Stimulated activated CD8-positive, alpha-beta memory T cell treated with anti-CD3 and anti-CD28 coated beads, Interleukin-15, amount 100 ng/mL, for 4 hours (primary cell): ENCODE measurements at places on chromosomes 5 and 9.

- no peak for DNase-seq
These were observed 4.8 kb upstream of the PAM start for GRCh38 chr5:102750151-102750834.

GRCh38 chr5:178832618-178833201, 27.0 kb upstream of the ZNF354B start:
- DNase-seq: no peak

- DNase-seq: peak; percentile 54
These were observed 167.9 kb downstream of the AUH start for GRCh38 chr9:91193658-91194391.

GRCh38 chr5:36881304-36881703, 4.7 kb downstream of the NIPBL start:
- no peak for DNase-seq

DNA sequence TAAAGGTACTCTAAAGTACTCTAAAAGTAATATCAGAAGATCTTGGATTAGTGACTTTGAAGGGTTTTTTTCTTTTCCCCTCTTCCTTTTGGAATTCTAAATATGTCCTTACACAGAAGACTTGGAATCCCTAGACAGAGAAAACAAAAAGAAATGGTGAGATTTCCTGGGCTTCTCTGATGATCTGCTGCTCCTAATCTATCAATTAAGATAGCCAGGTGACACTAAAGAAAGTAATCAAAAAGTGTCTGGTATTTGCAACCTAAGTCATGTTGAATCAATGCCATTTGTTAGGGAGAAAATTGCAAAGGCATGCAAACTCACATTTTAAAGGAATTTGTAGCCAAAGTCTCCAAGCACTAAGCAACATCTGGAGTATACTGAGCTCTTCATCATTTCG, 29.5 kb upstream of the MYO10 start:
- no peak for DNase-seq

GRCh38 chr5:171857489-171857876, 71.9 kb downstream of the SMIM23 start:
- no peak for DNase-seq

- no peak for DNase-seq
These were observed 47.6 kb downstream of the ANGPTL2 start for GRCh38 chr9:127074561-127075548.

GRCh38 chr5:180696116-180696515, 43.7 kb downstream of the OR2Y1 start:
- no peak for DNase-seq

- DNase-seq: no peak
These were observed 229.9 kb downstream of the SGCD start for GRCh38 chr5:156556666-156557406.

- DNase-seq: no peak
These were observed 13.6 kb downstream of the LHX3 start for GRCh38 chr9:136191099-136191959.

GRCh38 chr5:24080046-24080445, 564.7 kb downstream of the CDH10 start:
- no peak for DNase-seq

DNA sequence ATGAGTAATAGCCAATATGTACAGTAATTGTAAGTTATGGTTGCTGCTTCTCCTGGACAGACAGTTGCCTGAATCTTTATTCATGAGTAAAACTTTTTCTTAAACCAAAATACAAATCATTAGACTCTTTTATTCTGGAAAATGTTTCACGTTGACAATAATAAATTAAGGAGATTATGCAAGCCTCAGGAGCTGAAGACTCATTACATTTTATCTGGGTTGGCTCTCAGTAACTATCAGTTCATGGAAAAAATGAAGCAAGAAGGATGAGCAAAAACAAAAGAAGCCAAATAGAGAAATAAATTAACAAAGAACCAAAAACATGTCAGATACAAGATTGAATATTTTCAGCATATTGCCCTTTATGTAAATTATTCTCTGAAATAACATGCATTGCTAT, 88.9 kb upstream of the PRR16 start:
- no peak for DNase-seq

DNA sequence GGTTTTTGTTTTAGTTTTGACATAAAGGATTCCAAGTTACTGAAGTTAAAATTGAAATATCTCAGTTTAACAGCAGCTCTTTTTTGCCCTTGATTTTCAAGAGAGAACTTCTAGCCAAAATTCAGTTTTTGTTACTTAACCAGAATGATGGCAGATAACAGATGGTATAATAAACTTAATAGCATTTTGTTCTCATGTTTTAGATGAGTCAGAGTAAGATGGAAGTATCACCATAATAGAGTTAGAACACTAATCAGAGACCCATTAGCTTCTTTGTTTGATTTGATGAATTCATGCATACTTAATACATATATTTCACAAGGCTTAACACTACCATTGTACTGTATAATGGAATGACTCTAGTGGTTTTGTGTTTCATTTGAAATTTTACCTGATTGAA, 11.9 kb downstream of the ZCCHC9 start:
- DNase-seq: no peak

DNA sequence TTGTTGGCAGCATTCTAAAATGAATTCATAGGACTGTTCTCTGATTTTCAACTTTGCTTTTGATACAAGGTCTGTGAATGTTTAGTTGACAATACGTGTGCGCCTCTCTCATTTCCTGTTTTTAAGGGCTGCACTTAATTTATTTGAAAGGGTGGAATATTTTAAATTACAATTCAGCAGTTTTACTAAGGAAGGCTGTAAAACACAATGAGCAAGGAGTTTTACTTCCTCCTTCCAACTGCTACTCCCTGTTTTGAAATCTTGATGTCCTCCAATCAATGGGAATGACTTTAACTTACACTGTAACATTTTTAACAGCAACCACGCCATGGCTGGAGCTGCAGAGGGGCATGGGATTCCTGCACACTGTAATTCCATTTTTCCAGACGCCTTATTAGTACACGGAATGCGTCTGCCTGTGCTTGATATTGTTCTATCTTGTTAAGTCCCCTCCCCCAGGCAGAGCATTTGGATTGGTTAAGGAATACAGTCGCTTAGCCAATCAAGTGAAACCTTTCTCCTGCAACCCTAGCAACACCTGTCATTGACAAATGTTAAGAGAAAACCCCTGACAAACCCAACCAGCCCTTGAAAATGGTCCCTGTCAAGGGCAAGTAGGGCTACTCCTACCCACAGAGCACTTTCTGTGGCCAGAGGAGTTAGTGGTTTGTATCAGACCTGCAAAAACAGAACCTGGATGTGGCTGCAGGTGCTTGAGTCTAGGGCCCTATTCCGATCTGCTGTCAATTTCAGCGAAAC, 12.5 kb upstream of the ZSWIM6 start:
- no peak for DNase-seq

DNA sequence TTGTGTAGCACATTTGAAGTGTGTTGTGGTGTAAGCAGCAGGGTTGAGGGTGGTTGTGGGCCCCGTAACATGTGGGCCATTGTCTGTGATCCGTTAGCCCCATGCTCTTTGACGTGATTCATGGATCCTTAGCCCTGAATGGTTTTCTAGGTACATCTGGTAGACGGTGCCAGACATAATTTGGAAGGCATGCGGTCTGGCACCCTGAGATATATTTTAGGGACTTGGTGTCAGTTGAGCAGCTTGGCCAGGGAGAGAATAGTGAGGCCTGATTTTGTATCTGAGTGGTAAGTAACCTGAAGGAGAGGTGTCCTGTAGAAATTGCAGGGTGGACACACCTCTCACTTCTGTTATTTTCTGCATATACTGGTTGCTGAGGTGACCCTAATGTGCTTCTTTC, 10.9 kb downstream of the SH3GL2 start:
- no peak for DNase-seq

DNA sequence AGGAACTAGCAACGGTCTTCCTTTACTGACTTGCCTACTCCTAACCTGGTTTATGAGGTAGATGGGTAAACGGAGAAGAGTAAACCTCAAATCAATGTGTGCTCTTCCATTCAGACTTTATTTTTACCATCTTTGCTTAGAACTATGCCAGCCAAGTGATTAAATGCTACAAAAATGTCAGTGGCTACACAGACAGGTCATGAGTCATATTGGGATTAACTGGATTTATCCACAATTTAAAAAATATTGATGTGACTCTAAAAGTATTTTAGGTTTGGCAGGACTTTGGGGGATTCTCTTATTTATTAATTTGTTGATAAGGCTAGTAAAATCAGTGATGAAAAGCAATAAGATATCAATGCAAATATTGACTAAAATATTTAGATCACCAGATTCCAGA, 275.0 kb downstream of the PLK2 start:
- DNase-seq: no peak

- DNase-seq: no peak
These were observed 372.3 kb downstream of the CDH18 start for GRCh38 chr5:19615661-19616060.

GRCh38 chr5:105453216-105453807, 1890.7 kb upstream of the NUDT12 start:
- DNase-seq: no peak

GRCh38 chr5:179403426-179404147, 58.3 kb upstream of the ADAMTS2 start:
- DNase-seq: no peak

DNA sequence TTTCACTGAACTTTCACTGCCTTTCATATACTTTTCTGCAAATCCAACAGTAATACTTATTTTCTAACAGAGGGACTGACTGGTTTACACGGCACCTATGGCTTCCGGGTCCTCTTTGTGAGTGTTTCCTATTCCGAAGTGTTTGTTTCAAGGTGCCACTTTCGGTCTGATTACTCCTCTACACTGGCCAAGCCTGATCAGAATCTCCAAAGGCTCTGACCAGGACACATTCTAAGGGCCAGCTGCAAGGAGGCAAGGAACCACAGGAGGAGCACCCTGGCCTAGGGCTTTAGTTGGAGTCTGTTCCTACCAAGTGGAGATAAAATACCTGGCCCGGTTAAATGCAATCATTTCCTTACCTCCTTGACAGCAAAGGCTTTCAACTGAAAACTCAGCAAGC, 132.1 kb downstream of the GLIS3 start:
- DNase-seq: no peak

DNA sequence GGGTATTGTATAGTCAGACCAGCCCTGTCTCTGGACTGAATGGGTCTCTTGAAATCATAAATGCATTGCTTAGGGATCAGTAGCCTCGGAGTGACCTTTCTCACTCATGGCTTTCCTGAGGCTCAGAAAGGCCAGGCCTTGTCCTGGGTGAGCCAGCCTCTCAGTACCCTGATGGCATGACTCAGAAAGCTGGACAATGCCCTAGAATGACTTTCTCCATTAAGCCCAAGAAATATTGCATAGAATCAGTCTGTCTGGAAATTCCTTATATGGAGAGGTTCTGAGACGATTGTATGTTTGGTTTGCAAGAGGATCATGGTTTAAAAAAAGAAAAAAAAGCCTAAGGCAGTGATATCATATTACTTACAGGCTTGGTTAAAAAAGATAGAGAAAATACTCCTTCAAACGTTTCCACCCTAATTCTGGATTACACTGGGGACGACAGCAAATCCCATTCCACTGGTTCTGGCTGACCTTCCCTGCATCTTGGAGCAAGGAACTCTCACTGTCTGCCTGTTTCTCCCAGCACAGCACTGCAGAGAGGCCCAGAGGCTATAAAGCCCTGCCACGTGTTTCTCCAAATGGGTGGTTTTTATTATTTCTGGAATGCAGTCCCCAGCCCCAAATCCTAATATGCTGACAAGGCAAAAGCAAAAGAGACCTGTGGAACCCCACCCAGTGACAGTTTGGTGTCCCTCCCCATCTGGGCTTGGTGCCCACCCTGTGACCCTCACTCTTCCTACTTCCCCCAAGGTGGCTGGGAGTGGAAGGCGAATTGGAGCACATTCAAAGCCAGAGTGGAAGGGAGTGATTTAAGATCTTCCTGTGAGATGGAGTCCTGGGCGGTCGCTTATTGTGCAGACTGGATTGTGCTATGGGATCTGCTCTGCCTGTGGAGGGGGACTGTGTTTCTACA, 34.4 kb downstream of the MAP1B start:
- no peak for DNase-seq

DNA sequence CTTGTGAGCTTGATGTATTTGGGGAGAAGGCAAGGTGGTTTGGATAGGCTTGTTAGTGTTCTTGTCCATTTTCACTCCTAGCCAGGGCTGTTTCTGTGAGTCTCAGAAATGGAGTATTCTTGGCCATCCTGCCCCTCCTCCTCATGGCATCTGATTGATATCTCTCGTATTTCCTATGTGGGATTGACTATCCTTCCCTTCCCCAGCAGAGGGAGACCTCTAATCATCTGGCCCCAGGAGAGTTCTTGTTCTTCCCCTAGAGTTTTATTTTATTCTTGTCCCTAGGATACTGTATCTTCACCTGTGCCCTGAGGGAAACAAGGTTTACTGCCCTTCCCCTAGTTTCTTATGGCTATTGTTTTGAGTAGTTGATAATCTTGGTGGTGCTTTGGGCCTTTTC, 114.4 kb downstream of the VPS13A start:
- DNase-seq: no peak

- no peak for DNase-seq
These were observed 232.1 kb downstream of the MAN2A1 start for GRCh38 chr5:109921735-109922380.

GRCh38 chr9:86531273-86531970, 177.2 kb upstream of the TUT7 start:
- no peak for DNase-seq

DNA sequence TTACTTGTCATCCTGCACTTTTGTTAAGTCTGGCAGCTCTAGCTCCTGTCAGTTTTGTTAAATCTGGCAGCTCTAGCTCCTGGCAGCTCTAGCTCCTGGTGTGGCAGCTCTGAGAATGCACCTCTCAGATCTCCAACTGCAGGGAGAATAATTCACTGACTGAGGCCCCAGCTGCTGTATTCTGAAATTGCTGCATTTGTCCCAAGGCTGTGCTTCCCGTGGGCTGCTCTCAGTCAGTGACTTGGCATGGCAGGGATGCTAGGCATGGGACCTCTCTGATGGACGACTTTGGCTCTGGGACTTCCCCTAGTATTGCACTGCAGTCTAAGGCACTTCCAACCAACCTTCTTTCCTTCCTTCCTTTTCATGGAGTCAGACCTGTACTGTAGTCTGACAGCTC, 475.7 kb downstream of the CCDC171 start:
- DNase-seq: no peak
